ENCODE measurements at places on chromosomes 16 and 17.

GRCh38 chr17:31738067-31738466 is 121.0 kb downstream of the COPRS start:
- no peak for DNase-seq

DNA sequence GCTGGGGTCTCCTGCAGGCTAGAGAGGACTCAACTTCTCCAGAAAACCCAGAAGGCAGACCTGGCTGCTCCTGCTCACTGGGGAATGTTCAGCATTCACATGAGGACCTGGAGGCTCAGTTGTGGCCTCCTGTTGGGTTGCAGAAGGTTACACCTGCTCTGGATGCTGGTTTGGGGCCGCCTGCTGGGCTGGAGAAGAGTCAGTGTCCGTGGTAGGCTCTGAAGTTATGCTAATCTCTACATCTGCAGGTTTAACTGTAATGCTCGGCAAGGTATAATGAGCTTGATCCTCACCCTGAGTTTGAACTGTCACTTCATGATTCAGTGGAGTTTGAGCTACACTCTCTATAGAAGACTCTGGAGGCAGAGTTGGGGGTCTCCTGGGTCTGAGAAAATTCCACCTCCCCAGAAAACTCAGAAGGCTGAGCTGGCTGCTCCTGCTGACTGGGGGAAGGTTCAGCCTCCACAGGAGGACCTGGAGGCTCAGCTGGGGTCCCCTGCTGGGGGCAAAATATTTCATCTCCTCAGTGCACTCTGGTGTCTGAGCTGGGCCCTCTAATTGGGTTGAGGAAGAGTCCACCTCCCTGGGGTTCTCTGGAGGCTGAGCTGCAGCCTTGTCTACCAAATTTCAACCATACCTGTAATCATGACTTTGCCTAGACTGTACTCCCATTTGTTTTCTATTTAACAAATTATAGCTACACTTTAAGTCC is 23.5 kb downstream of the RDM1 start:
- DNase-seq: peak; percentile 13

DNA sequence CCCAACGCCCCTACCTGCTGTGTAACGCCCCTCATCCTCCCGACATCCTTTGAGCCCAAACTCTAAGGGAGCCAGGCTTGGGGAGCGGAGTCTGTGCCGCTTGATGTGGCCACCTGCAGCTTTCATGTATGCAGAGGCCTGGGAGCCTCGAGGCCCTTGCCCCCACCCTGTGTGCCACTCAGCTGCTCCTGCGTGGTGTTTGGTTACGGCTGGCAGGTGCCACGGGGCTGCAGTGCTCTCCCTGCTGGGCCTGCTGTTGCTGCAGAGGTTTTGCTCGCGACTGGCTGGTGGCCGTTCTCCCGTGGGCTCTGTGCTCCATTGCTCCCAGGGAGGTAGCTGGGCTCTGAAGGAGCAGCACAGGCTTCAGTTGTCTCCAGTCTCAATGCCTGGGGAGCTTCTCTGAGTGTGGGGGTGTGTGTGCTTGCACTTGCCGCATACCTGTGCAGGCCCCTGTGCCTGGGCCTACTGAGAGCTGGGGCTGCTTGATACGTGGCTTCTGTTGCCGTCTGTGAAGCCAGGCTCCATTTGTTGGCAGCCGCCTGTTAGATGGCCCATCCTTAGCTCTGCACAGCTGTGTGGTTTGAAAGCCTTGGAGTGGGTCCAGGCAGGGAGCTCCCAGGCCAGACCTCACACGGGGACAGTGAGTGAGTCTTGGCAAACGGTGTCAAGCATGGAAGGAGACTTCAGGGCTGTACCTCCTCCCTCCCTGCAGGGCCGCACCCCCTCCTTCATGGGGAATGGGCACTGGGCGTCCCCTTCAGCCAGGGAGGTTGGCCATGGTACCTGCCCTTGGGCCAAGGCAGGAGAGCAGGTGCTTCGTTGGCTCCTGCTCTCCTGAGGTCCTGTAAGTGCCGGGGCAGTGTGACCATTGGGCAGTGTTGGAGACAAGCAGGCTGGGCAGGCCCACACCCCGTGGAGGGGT is 47.2 kb downstream of the PDPK1 start:
- DNase-seq: no peak

- DNase-seq: no peak
Measured at GRCh38 chr16:53784291-53784690, 80.3 kb downstream of the FTO start.

- DNase-seq: peak; percentile 59
Measured at GRCh38 chr16:67805718-67806427, 487 bp downstream of the RANBP10 start.

DNA sequence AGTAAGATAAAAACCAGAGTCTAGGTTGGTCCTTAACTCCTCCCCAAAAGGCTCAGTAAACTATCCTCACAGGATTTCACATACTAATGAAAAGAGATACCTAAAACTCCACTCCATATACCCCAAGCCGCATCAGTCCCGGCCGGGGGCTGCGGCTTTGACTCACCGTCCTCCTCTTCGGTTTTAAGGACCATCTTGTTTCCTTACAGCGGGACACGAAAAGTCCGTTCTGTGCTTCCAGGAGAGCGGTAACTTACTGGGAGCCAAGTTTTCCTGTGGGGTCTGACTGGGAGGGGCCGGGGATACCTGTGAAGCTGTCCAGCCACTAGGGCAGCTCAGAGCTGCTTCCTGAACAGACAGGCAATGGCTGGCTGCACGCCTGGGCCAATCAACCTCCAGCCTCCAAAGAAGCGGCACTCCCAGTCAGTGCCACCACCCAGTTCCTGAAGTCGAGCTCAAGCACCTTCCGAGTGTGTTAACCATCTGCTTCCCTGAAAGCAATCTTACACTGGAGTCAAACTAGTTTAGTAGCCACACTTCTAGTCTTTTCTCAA is 45.5 kb downstream of the CYTH1 start:
- no peak for DNase-seq

DNA sequence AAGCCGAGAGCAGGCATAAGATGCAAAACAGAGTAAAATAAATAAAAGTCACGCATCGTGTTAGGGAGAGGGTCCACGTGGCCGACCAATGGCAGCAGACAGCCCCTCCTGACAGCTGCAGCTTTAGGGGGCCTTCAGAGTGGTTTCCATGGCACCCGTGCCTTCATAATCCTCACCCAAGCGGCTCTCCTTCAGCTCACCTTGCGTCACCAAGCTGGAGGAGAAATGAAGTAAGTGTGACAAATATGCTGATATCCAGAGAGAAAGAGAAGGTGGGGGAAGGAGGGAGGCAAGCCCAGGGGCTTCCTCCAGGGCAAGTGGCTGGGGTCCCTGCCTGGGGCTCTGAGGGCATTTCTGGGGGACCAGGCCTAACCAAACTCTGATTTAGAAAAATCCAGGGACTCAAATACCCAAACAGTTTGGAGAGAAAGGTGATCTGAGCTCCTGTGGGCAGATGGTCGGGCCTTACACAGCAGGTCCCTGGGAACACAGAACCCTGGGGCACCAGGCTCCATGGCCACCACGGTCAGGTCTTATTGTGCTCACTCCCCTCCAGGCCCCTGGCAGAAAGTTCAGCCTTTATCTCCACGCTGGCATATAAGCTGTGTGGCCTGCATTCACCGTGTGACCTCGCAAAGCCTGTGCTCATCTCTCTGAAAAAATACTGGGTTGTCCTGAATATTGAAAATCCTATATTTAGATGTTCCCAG is 80.7 kb upstream of the TNRC6C start:
- no peak for DNase-seq

DNA sequence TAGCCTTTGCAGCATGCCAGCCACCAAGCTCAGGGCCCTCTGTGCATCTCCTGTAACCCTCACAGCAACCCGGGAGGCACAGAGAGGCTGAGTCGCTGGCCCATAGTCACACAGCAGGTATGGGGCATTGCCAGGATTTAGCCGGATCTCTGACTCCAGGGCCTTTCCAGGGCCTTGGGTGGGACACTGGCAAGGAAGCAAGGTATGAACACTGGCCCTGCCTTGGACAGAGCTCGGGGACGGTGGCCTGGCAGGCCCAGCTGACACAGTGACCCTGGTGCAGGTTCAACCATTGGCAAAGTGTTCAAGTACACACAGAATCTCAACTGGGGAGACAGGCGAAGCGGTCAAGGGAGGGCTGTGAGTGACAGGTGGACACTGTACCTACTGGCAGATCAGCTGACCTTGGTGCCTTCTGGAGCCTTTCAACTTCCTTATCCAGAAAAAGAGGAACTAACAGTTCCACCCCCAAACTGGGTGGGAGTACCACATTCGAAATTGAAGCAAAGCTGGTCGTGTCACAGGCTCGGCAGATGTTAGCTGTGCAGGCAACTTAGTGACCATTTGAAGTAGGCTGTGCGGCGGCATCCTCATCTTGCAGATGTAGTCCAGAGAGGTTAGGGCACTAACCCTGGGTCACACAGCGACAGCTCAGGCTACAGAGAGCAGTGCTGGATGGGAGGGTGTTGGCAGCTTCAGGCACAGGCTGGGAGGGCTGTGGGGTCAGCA is 287.4 kb downstream of the SEC14L1 start:
- DNase-seq: no peak

GRCh38 chr16:70565053-70565452 is 41.4 kb downstream of the SF3B3 start:
- no peak for DNase-seq

- DNase-seq: no peak
Measured at GRCh38 chr17:1322480-1322879, 43.0 kb downstream of the TRARG1 start.

DNA sequence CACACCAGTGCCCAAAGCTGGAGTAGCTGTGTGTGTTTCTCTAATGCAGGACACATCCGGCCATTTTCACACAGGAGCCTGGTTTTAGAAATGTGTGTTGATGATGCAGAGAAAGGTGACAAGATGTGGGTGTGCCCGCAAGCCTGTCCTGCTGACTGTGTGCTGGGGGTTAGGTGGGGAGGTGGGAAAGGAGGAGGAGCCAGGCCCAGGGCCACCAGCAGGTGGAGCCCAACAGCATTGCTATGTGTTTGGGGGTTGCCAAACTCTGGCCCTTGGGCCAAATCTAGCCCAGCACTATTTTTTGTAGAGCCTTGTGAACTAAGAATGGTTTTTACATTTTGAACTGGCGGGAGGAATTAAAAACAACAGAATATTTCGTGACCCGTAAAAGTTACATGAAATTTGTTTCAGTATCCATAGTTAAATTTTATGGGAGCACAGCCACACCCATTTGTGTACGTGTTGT is 61.7 kb upstream of the LGALS9 start:
- DNase-seq: peak; percentile 82

- DNase-seq: no peak
Measured at GRCh38 chr16:68377667-68378393, 67.0 kb downstream of the PRMT7 start.
